ENCODE measurements at places on chromosomes 12 and 14.
A peak's percentile ranks its signal among the peaks of the same experiment; 100 is the strongest.

DNA sequence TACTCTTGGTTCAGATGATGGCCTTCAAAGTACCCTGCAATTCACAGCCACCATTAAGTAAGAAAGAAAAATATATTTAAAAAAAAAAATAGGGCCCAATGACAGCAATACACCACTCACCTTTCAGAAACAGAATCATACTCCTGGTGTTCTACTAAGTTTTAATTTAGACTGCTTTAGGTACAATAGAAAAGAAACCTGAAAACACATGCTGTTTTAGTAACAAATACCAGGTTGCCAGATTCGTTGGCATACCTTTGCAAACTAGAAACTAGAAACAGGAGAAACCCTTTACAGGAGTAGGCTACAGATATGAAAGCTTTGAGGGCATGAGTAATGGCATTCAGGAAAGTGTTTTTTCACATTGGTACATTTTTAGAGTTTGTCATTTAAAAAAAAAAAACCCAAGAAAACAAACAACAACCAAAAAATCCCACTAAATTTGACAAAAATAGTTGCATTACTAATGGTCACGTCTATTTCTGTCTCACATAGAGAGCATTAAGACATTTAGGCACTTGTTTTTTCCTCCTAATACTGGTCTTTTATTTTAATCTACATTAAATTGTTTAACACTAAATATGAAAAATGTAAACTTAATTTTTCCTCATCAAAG, 4.0 kb downstream of the SIX1 start:
- DNase-seq: no peak

- DNase-seq: no peak
Measured at GRCh38 chr12:92764831-92765230, 62.0 kb downstream of the PLEKHG7 start.

DNA sequence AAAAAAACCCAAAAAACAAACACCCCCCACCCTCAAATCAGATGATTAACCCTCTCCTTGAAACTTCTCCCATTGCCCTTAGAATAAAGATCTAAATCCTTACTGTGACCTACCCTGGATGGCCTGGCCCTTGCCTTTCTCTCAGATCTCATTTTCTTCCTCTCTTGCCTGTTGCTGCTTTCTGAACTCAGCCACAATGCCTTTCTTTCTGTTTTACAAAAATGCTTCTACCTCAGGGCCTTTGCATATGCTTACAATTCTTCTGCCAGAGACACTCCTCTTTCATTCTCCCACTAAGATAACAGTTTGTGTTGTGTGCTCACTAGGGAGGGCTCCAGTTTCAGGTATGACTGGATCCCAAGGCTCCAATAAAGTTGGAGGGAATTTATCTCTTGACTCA, 108.3 kb downstream of the PTPN11 start:
- DNase-seq: no peak

DNA sequence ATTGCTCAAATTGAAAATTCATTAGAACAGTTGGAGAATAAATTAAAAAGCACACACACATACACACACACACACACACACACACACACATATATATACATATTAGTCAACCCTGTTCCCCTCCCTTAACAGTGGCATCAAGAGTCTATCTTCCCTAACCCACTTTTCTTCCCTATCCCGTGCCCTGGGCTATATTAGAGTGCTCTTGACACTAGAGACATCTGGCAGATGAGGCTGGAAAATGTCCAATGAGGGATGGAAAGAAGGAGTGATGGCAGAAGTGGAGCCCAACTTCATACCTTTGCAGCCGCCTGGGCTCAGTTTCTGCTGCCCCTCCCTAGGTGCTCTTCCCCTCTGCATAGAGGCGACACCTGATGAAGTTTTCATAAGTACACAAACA, 172.4 kb upstream of the NUDT4 start:
- no peak for DNase-seq

DNA sequence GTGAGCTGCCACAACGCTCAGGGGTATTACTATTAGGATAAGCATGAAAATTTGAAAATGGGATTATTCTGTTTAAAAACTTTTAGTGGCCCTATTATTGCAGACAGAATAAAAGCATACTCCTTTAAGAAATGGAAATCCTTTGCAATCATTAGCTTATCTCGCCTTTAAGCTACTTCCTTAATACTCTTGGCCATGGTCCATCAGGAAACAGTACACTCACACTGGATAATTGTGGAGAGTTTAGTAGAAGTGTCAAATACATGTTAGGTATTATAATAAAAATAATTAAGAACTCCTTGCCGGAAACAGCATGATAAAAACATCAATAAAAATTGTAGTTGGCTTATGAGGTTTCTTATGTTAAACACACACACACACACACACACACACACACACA, 100.4 kb upstream of the PPFIA2 start:
- DNase-seq: peak; percentile 1

- no peak for DNase-seq
Measured at GRCh38 chr14:76136476-76137110, 15.1 kb upstream of the GPATCH2L start.

GRCh38 chr14:77618381-77618970, 2.0 kb upstream of the SPTLC2 start:
- DNase-seq: no peak

DNA sequence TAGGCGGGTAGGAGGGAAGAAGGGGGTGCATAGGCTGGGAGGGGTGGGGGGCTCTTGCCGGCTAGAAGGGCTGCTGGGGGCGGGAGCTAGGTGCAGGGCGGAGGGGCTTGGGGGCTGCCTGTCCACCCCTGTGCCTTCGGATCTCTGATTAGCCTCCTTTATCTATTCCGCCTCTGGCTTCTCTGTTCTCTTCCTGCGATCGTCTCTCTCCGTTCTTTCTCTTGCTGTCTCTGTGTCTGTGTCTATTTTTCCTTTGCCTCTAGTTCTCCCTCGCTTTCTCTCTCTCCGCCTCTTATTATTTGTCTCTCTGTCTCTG, 166.7 kb upstream of the LHX5 start:
- no peak for DNase-seq

DNA sequence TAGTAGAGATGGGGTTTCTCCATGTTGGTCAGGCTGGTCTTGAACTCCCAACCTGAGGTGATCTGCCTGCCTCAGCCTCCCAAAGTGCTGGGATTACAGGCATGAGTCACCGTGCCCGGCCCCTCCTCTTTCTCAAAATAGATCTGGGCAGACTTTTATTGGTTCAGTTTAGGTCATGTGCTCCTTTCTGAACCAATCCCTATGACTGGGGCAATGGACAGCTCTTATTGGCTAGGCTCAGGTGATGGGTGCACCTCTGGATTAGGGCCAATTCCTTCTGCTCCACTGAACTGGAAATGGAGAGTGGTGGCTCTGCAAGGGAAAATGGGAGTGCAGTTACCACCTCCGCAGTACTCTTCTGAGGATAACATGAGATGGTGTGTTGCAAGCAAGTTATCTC, 6.2 kb upstream of the ATP6V0A2 start:
- DNase-seq: no peak

Data from lung (tissue), 17 donors.